Cortex of kidney (tissue), 1 donor: ENCODE measurements at places on chromosomes 12 and 14.

- DNase-seq: no peak
Measured at GRCh38 chr12:104722601-104723534, 235.2 kb downstream of the SLC41A2 start.

DNA sequence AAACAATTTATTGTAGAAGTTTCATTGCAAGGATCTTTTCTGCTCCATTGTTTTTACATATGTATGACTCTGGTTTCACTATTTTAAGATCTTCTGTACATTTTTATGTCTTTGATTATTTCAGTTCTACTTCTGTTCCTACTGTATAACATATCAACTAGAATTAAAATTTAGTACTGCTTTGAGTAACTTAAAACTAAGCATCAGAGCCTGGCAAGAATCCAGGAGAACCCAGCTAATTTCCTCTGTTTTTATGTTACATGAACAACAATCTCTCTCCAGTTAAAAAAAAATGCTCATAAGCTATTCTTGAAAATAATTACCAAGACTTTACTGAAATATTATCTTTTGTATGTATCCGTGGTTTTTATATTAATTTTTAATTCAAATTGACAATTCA lies 370.7 kb downstream of the TMTC2 start:
- DNase-seq: no peak

- DNase-seq: no peak
Measured at GRCh38 chr14:35215110-35215813, 76.9 kb upstream of the PSMA6 start.

- no peak for DNase-seq
Measured at GRCh38 chr12:58888131-58888783, 32.0 kb downstream of the LRIG3 start.

DNA sequence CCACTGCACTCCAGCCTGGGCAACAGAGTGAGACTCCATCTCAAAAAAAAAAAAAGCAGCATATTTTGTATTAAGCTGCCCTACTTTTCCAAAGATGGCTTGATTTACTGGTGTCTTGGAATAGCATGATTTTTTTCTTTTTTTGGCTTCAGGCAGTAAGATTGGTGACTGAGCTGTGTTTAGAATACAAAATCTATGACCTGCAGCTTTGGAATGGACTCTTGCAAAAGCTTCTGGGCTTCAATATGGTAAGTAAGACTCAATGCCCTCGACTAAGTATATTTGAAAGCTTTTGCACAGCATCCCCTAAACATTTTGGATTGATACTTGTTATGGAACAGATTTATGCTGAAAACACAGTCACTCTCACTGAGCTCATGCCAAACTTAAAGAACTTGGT lies 87.8 kb downstream of the KNTC1 start:
- no peak for DNase-seq

DNA sequence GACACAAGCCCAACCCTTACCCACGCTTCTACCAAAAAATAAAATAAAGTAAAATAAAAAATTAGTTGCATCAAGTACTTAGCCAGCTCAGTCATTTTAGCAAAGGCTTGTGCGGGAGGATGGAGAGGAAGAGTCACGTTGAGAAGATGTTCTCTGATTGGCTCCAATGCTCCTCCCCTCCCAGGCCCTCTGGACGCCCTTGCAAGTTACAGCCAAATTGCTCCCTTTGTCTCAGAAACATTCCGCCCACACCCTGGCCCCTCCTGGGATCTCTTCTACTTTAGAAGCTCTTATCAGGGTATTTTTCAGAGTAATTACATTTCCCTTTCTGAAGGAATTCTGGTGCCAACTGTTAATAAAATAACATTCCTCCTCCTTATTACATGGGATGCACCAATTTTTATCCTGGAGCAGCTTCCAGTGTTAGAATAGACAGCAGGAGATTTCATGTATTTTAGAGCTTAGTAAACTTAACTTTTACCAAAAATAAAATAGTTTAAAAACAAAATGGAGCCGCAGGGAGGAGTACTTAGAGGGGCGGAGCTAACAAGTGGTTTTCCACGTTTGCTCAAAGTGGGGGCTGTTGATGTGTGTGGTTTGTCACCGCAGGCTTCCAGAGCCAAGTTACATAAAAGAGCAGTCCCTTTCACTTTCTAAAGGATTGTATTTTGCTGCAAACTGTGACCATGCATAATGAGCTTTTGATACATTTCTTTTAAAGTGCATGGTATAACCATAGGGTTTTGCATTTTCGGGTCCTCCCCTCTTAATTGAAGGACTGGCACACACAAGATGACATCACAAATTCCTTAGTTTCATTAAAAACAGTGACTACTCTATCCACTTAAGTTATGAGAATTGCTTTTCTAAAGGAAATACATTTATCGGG lies 71.7 kb upstream of the RAP1B start:
- no peak for DNase-seq

GRCh38 chr12:47931187-47931586 lies 26.4 kb upstream of the VDR start:
- DNase-seq: no peak

DNA sequence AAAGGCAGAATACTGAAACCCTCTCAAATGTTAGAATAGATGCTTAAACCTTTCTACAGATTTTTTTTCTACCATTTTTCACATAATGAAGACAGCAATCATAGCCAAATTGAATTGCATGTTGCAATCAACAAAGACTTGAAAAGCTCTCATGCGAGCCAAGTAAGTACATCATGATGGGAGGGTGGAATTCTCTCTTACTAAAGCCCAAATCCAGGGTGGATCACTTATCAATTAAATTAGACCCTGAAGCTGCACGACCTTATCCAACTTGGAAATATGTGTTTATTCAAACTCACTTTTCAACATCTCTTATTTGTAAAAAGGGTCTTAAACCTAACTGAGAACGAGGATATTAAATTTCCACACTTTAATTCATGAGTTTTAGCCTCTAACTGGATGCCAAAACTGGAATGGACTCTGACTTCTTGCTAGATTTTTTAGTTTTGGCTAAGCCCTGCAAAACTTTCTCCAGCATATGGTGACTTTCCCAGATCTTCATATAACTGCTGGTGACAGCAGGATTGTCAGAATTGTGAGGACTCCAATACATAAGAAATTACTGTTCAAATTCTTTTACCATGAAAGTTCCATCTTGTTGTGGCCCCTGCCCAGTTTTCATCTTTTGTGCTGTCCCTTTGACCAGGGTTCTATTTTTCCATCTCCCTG lies 53.6 kb downstream of the HECTD4 start:
- DNase-seq: no peak

GRCh38 chr14:40417777-40418401 lies 985.7 kb upstream of the FBXO33 start:
- no peak for DNase-seq

GRCh38 chr14:34993426-34993825 lies 10.6 kb downstream of the SRP54 start:
- no peak for DNase-seq
